CD4-positive, alpha-beta T cell treated with Interleukin-2 at 100 ng/mL for 4 hours (primary cell): ENCODE measurements at places on chromosomes 1 and 21.

GRCh38 chr1:8905582-8906191 lies 27.2 kb upstream of the ENO1 start:
- DNase-seq, result no peak

- DNase-seq, result no peak
Observed at GRCh38 chr1:25505656-25506385, 37.6 kb upstream of the LDLRAP1 start.

- no peak for DNase-seq
Observed at GRCh38 chr1:220631238-220631815, 58.8 kb upstream of the C1orf115 start.

GRCh38 chr21:29939104-29939923 lies 482 bp downstream of the GRIK1 start:
- no peak for DNase-seq

- no peak for DNase-seq
Observed at GRCh38 chr1:170580636-170581440, 48.9 kb downstream of the GORAB start.

DNA sequence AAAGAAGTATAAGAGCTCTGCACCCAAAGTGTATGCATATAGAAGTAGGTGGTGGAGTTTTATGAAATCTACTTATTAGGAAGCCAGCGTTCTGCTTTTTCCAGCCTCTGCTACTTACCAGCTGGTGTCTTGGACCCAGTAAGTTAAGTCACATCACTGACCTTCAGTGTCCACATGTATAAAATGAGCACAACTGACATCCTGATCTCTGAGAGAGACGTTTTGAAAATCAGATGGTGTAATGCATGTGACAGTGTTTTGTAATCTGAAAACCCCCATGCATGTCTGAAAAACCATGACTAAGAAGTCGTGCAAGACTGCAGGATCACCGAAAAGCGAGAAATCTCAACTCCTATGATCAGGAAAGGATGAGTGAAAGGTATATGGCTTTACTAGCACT lies 2.0 kb downstream of the CR1 start:
- DNase-seq, result no peak
